Mesenchymal stem cell (in vitro differentiated cells and primary cell): ENCODE measurements at places on chromosomes 6 and 20.

GRCh38 chr6:122476131-122476530 is 4.5 kb upstream of the SERINC1 start:
- H3K36me3 ChIP-seq = no peaks in the 10 kb centered on the region
- no peak overlapping the region for H3K4me3 ChIP-seq
- H3K27ac ChIP-seq = no peak overlapping the region
- no peaks in the 10 kb centered on the region for H3K4me1 ChIP-seq
- H3K27me3 ChIP-seq = no peaks in the 10 kb centered on the region

GRCh38 chr6:100925749-100926148 is 44.6 kb upstream of the ASCC3 start:
- H3K4me1 ChIP-seq = no peaks in the 10 kb centered on the region
- H3K4me3 ChIP-seq = no peak overlapping the region
- H3K36me3 ChIP-seq = no peaks in the 10 kb centered on the region
- H3K27ac ChIP-seq = no peak overlapping the region

- no peaks in the 10 kb centered on the region for H3K36me3 ChIP-seq
- H3K27me3 ChIP-seq = peaks cover 5% of the 10 kb centered on the region
- H3K27ac ChIP-seq = no peak overlapping the region
- DNase-seq = no peak
These were observed 69.4 kb upstream of the MYLIP start for GRCh38 chr6:16059496-16059895.

DNA sequence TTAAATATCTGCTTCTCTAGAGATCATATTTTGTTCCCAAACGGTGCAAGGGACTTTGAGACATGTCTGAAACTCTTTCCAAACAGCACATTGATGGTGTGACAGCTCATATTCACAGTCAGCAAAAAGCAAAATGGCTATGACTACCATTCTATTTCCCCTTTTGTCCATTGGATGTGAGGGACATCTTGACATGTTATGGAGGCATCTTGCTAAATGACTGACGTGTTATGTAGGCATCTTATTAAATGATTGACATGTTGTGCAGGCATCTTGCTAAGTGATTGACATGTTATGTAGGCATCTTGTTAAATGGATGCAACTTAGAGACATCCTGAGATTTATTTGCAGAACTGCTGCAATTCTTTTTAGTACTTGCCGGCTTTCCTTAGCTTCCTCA is 255.8 kb downstream of the DLL1 start:
- DNase-seq = no peak
- H3K27me3 ChIP-seq = no peaks in the 10 kb centered on the region
- peaks cover 2% of the 10 kb centered on the region for H3K4me1 ChIP-seq
- no peaks in the 10 kb centered on the region for H3K36me3 ChIP-seq

DNA sequence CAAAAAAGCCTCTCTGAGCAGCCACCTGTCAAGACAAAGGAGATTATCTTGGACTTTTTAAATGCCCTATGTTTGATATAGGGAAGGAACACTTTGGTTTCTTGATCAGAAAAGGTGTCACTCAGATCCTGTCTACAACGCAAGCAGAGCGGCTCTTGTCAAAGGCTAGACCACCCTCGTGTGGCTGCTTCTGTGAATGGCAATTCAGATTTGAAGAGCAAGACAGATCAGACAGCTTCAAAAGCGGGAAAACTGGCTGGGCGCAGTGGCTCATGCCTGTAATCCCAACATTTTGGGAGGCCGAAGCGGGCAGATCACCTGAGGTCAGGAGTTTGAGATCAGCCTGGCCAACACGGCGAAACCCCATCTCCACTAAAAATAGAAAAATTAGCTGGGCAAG is 10.1 kb upstream of the NXT1 start:
- no peak overlapping the region for H3K27ac ChIP-seq
- peaks cover 8% of the 10 kb centered on the region for H3K27me3 ChIP-seq
- peaks cover 10% of the 10 kb centered on the region for H3K4me1 ChIP-seq
- H3K4me3 ChIP-seq = no peak overlapping the region
- H3K36me3 ChIP-seq = no peaks in the 10 kb centered on the region

GRCh38 chr20:675033-675452 is 559 bp downstream of the SCRT2 start:
- H3K4me1 ChIP-seq = peaks cover 12% of the 10 kb centered on the region
- no peaks in the 10 kb centered on the region for H3K36me3 ChIP-seq
- no peak overlapping the region for H3K27ac ChIP-seq
- no peak for DNase-seq
- peaks cover 92% of the 10 kb centered on the region for H3K27me3 ChIP-seq

DNA sequence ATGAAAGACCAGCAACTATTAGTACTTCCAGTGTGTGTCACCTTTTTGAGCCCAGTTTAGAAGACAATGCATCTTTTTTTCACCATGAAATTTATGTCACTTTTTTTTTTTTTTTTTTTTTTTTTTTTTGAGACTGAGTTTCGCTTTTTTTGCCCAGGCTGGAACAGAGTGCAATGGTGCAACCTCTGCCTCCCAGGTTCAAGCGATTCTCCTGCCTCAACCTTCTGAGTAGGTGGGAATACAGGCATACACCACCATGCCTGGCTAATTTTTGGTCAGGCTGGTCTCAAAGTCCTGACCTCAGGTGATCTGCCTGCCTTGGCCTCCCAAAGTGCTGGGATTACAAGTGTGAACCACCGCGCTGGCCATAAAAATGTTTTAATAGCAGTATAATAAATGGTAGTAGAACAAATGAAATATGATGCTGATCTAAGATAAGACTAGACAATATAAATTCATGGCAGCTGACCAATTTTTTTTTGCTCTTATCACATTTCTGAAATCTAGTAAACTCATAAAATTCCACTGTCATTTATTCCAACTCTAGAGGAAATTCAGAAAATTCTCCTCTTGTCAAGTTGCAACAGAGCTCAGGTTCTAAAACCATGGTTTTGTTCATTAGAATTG is 21.3 kb downstream of the NHSL1 start:
- no peaks in the 10 kb centered on the region for H3K27me3 ChIP-seq
- H3K36me3 ChIP-seq = no peaks in the 10 kb centered on the region
- no peak overlapping the region for H3K4me3 ChIP-seq
- peaks cover 2% of the 10 kb centered on the region for H3K4me1 ChIP-seq
- no peak for DNase-seq

- H3K27ac ChIP-seq = no peak overlapping the region
- H3K36me3 ChIP-seq = peaks cover 20% of the 10 kb centered on the region
- H3K27me3 ChIP-seq = no peaks in the 10 kb centered on the region
These were observed 86.3 kb downstream of the GMPR start for GRCh38 chr6:16324606-16325225.

DNA sequence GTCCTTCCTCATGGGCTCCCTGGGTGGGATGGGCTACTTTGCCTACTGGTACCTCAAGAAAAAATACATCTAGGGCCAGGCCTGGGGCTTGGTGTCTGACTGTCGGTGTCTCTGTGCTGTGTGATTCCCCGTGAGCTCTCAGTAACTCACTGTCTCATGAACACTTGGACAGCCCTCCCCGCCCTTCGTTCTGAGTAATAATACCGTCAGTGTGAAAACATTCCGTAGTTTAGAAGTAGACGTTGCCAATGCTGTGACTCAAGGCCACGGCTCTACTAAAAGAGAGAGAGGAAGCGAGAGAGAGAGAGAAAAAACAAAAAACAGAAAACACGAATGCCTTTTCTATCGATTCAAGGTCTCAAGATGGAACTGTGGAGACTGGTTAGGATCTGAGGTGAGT is 31.8 kb downstream of the FITM2 start:
- no peak for DNase-seq
- H3K4me1 ChIP-seq = peaks cover 4% of the 10 kb centered on the region
- no peak overlapping the region for H3K4me3 ChIP-seq
- no peak overlapping the region for H3K27ac ChIP-seq

GRCh38 chr20:46998477-46999240 is 104.0 kb downstream of the EYA2 start:
- DNase-seq = no peak
- H3K36me3 ChIP-seq = no peaks in the 10 kb centered on the region
- no peak overlapping the region for H3K4me3 ChIP-seq
- H3K4me1 ChIP-seq = no peaks in the 10 kb centered on the region
- H3K27me3 ChIP-seq = no peaks in the 10 kb centered on the region
- no peak overlapping the region for H3K27ac ChIP-seq

DNA sequence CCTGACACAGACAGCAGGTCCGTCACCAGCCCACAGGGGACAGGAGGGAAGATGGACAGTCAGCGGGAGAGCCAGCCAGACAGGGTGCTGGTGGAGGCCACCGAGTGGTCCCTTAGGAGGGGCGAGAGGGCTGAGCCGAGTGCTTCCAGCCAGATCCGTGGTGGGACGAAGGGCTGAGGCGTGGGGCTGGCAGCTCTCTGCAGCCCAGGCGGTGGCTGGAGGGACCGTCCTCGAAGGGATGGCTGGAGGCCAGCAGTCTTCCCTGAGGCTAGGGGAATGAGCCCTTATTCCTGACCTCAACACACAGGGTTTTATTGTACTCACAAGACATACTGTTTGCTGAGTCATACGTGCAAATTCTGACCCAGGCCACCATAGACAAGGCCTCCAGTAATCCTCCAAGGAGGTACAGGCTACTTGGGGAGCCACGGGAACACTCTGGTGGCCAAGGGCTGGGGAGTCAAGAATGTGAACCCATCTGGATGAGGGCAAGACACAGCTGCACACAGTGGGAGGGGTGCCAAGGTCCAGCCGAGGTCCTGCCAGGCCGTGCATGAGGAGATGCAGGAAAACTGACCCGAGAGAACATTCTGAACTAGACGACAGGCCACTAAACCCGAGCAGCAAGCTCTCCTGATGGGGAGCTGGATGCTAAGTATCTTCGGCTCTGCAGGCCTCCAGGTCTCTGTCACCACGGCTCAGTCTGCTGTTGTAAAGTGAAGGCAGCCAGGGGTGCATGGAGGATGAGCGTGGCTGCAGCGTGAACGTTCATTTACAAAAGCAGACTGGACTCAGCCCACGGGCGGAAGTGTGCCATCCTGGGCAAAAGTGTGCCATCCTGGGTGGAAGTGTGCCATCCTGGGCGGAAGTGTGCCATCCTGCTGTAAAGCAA is 242.5 kb downstream of the TTLL2 start:
- peak; percentile 15 for DNase-seq
- no peaks in the 10 kb centered on the region for H3K36me3 ChIP-seq
- H3K4me3 ChIP-seq = no peak overlapping the region

DNA sequence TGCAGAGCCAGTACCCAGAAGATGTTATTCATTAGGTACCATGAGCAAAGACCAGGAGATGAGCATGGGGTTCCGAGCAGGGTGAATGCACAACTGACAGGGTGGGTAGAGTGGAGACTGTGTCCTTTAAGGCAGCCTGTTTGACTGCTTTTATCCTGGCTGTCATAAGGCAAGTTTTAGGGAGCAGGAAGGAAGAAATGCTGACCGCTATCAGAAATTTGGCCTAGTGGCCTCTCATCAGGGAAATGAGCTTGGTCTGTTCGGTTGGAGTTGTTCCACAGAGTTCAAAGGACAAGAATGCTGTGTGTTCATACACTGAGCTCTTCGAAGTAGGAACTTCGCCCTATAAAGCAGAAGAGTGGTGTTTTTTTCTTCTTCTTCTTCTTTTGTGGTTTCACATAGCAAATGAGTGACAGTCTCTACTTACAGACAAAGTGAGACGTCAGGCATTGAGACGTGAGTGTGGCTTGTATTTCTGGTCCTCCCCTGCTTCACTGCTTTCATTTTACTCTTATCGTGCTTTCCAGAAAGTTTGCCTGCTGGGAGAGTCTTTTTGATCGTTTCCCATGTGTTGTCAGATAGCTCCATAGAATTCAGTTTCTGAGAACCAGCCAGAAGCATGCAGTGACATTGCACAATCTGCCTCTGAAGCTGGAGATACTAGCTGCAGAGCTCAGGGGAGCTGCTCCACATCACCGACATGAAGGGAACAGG is at the start of gene CASS4:
TSS of gene CASS4 (plus strand) at position 502 of the 714 bp plus-strand sequence. CDS start at position 701, 199 bp downstream.
- H3K4me1 ChIP-seq = peaks cover 2% of the 10 kb centered on the region
- peaks cover 17% of the 10 kb centered on the region for H3K36me3 ChIP-seq
- peak; percentile 51 for DNase-seq

DNA sequence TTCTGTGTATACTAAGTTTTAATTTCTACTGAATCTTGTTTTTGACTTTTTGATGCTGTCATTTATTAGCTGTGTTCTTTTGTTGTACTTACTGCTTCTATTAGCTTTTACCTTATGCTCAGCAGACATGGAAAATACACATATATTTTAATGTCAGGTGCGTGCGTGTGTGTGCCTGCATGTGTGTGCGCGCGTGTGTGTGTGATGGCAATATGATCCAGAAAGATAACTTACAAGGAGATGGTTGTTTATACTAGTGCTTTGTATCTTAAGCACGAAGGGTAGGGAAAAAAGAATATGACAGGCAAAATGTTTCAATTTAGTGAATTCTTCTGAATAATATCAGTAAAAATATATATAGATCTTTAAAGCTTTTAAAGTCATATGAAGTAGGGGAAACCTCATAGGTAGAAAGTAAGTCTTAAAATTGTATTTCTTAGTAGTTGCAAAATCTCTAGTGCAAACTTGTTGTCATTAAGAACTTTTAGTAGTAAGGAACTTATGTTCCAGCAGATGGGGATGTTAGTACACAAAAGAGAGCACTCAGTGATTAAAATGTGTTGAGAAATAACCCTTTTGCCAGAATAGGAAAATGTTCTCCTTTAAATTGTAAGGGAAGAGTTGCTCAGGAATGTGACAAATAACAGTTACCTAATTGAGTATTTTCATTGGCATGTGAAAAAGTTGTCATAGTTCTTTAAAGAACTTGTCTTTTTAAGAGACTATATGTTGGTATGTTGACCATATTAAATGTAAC is 13.2 kb downstream of the QKI start:
- H3K27ac ChIP-seq = no peak overlapping the region
- H3K36me3 ChIP-seq = no peaks in the 10 kb centered on the region
- no peak overlapping the region for H3K4me3 ChIP-seq
- peak; percentile 86 for DNase-seq
- no peaks in the 10 kb centered on the region for H3K27me3 ChIP-seq
- peaks cover 6% of the 10 kb centered on the region for H3K4me1 ChIP-seq

DNA sequence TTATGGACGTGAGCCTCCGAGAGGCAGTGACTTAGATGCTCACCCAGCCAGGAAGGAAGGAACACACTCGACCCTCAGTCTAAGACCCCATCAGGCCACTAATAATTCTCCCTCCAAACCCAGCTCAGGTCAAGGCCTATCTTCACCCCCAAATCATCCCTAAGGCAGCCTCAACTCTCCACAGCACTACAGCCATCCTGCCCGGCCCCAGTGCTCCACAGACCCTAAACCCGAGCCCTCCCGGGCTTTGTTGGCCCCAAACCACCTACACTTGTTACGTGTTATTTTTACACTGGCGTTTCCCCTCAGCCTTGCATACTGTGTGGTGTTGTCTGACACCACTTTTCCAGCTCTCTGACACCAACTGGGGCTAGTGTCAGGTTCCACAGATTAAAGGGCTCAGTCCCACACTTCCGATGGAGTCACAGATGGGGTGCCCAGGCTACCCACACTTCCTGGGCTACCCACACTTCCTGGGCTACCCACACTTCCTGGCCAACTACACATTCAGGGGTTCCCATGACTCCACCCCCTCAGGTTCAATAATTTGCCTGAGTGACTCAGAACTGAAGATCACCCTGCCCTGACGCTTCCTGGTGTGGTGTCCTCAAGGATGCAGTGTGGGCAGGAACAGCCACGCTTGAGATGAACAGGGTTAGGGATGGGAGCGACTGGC is 25.3 kb downstream of the RBCK1 start:
- H3K27ac ChIP-seq = peak overlapping the region; percentile 22
- H3K27me3 ChIP-seq = no peaks in the 10 kb centered on the region
- no peak overlapping the region for H3K4me3 ChIP-seq

- no peak for DNase-seq
- no peaks in the 10 kb centered on the region for H3K36me3 ChIP-seq
- no peaks in the 10 kb centered on the region for H3K4me1 ChIP-seq
- H3K4me3 ChIP-seq = no peak overlapping the region
These were observed 139.1 kb upstream of the KCNG1 start for GRCh38 chr20:51162015-51162414.

GRCh38 chr6:4134841-4135664 is at the start of gene ECI2:
TSS of gene ECI2 (minus strand) at chr6:4135575. CDS start at chr6:4135560, 15 bp downstream.
- peak within 1 kb of the TSS; percentile 70 for H3K4me3 ChIP-seq
- H3K36me3 ChIP-seq = peaks cover 31% of the 10 kb centered on the region
- peak within 1 kb of the TSS; percentile 65 for H3K27ac ChIP-seq
- DNase-seq = peak; percentile 76
